ENCODE measurements at places on chromosomes 2 and 18.

DNA sequence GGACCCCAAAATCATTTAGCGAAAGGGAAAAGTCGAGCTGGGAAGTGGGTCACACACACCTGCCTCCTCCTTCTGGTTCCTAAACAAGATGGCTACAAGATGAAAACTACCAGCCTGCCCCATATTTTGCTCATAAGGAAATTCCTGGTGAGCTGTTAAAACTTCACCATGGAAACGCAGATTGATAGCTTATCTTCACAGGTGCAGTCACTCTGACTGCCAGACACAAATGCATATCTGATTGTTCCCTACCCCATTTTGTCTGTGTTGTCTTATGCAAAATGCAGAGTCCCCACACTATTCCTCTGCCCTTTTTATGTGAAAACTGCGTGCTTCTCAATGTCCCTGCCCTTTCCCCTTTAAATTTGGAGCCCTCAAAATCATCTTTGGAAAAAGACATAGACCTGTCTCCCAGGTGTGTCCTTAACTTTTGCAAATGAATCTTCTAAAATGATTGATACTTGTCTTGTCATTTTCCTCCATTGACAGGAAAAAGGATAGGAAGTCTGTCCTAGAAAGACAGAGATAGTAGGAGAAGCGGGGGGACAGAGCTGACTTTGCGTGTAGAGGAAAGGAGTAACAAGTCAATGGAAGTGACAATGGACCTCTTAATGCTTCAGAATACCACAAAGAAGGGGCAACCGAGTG, 38.9 kb upstream of the THOC1 start:
- no peak for DNase-seq

GRCh38 chr18:75805265-75805664, 377.8 kb upstream of the SMIM21 start:
- no peak for DNase-seq

DNA sequence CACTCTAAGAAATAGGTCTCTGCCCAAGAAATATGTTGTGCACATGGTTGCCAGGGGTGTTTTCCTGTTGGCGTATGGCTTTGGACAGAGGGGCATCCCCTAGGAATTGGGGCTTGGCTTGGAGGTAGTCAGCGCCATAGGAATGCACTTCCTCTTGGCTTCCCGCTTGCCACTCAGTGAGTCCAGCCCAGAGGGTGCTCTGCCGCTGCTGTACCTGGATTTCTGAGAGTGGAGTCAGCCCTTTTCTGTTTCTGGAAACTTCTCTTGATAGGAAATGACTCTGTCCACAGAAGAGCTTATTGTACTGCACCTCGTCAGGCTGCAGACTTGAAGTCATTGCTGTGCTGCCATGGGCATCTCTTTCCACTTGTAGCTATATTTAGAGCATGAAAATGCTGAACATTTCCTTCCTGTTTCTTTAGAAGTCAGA, 116.7 kb upstream of the MGAT5 start:
- DNase-seq: no peak

DNA sequence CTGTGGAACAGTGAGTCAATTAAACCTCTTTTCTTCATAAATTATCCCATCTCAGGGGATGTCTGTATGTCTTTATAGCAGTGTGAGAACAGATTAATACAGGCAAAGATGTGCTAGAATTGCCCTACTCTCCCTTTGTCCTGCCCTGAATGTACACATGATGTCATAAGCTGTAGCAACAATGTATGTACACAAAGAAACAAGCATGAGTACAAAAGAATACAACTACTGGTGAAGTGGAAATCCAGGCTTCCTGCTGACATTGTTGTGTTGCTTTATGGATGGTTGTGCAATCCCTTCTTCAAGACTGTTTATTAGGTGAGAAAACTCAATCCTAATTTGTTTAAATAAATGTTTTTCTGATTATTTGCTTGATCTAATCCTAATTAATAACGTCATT, 446.6 kb downstream of the DSC3 start:
- no peak for DNase-seq

- DNase-seq: no peak
Measured at GRCh38 chr2:129641371-129641770, 338.1 kb upstream of the RAB6C start.

- no peak for DNase-seq
Measured at GRCh38 chr2:178863130-178863855, 56.1 kb upstream of the TTN start.

DNA sequence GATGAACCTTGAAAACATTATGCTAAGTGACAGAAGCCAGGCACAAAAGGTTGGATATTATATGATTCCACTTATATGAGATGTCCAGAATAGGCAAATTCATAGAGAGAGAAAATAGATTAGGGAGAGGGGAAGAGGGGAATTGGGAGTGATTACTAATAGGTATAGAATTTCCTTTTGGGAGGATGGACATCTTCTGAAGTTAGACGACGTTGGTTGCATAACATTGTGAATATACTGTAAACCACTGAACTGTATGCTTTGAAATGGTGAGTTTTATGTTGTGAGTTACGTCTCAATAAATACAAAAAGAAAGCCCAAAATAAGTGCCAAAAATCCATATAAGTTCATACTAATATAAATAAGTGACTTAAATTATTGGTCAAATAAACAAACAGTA, 18.6 kb upstream of the CYP26B1 start:
- DNase-seq: no peak

DNA sequence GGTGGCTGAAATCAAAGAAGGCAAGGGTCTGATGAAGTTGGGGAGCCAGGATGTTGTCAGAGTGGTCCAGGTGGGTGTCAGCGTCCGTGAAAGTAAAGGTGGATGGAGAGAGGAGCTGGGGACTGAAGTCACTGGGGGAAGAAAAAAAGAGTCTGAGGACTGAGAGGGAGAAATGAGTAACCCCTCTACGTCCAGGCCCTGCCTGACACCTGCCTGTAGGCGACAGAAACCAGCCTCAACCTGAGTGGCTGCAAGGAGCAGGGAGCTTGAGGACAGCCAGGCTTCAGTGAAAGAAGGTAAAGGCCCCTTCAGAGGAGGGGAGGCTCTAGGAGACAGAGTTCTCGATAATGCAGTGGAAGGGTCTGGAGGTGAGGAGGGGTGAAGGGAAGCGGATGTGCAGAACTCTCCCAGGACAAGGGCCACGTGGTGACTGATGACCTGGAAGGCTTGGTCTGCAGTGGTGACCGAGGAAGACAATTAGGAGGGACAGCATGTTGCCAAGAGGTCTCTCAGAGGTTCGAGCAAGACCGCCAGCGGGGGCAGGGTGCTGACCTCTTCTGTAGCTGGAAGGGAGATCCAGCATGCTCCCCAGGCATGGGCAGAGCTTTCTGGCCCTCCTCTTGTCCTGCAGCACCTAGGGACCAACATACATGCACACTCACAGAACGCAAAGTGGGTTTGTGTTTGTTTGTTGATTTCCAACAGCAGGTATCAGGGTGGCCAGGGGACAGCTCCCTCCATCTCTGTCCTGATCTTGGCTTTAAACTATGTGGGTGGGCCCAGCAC, 86.6 kb upstream of the TMEM247 start:
- DNase-seq: no peak

- no peak for DNase-seq
Measured at GRCh38 chr2:11354363-11355154, 10.1 kb upstream of the ROCK2 start.

- no peak for DNase-seq
Measured at GRCh38 chr18:55382277-55382805, 205.7 kb downstream of the TCF4 start.

GRCh38 chr2:147083664-147084063, 761.2 kb upstream of the ACVR2A start:
- DNase-seq: no peak

- DNase-seq: no peak
Measured at GRCh38 chr2:143581134-143581533, 451.9 kb downstream of the ARHGAP15 start.

DNA sequence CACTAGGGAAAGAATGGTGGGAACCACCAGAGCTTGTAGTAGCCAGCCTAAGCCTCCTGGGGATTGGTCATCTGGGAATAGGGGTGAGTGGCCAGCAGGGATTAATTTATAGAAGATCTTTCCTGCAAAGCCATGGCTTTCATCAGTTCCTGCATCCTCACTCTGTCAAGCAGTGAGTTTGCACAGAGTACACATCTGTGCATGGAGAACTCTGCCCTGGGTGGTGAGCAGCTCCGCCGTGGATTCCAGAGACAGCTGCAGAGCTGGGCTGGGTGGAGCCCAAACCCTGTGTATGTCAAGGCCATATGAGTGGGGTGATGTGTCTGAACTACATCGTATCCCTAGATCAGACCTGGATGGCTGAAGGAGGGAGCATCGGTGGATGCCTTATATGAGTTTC, 182.2 kb downstream of the GLI2 start:
- no peak for DNase-seq

DNA sequence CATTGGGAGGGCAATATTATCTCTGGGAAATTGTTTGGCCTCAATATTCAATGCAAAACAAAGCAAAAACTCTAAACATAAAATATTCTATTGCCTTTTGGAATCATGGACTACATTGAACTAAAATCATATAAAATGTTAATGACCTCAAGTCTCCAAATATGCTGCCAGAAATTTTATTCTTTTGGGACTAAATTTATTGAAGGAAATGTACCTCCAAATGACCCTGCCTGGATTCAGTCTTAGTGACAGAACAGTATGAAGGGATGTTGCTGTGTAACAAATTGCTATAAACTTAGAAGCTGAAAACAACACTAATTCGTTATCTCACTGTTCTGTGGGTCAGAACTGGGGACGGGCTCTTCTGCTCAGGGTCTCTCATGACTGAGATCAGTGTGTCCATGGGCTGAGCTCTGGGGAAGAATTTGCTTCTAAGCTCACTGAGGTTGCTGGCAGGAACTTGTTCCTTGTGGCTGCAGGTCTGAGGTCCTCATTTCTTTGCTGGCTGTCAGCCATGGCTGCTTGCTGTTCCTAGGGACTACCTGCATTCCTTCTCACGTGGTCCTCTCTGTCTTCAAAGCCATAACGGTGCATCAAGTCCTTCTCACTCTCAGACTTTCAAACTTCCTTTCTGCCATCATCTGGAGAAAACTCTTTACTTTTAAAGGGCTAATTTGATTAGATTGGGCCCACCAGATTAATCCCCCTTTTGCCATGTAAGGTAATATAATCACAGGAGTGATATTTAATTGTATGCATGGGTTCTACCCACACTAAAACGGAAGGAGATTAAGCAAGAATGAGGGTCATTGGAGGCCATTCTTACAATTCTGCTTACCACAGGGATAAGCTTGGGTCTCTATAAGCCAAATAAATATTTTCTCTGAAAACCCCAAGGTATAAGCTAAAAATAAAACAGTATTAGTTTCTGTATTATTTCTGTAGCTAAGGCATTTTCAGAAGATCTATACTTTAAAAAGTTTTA, 149.0 kb downstream of the ADCYAP1 start:
- DNase-seq: no peak

Measured in activated CD4-positive, alpha-beta T cell treated with anti-CD3 and anti-CD28 coated beads, Interleukin-2, amount 50 U/mL, for 16 hours (primary cell).